T-helper 1 cell (primary cell): ENCODE measurements at places on chromosomes 12 and 14.

DNA sequence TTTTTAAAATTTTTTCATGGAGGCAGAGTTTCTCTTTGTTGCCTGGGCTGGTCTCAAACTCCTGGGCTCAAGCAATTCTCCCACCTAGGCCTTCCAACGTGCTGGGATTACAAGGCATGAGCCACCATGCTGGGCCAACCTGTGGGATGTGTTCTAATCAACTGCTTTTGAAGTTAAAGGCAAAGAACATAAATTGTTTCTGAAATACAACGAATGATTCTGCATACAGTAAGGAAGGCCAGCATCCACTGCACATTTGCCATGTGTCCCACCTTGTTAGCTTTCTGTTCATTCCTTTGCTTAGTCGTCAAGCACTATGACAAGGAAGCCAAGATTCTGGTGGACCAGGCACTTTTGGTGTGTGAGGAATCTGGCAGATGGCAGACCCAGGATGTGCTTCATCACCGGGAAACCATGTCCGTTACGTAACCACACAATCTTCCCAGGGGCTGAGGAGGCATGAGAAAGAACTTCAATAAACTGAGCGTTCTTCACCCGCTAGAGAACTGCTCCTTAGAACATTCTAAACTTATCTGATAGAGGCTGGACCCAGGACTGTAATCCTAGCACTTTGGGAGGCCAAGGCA lies 24.5 kb downstream of the MOK start:
- DNase-seq = no peak

- no peak for DNase-seq
Observed at GRCh38 chr12:29970501-29970900, 186.8 kb upstream of the TMTC1 start.

DNA sequence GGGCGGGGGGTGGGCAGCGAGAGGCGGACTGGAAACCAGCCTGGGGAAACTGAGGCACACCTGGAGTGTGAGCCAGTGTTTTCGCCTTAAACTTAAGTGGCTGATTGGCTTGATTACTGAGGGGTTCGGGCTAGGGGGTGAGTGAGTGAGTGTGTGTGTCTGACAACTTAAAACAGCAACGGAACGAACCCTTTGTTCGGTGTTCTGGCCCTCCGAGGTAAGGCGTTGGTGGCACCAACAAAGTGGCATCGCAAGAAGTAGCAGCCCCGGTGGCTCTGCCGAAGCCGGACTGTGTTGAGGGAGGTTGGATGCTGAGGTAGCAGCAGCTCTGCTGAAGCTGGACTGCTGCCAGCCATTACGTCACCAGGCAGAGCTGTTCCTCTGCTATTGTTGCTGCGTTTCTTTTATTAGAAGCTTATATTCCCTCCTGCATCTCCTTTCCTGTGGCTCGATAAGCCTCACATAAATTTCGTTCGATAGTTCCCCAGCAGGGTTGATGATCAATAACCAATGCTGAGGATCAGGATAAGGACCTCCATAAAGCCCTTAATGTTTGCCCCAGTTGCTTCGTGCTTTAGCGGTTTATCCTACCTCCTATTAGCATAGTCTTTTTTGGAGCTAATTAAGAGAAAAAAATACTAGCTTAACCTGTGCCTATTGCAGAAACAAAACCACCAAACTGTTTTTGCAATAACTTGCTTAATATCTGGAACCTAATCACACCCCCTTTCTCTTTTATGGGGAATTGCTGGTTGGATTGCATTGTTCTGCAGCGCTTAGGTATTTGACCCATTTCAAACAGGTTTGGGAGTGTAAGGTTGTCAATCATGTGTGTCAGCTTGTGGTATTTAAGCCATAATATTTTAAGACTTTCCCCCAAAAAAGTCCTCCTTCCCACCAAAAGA lies 1.3 kb downstream of the GPR137C start:
- DNase-seq = peak; percentile 67

- DNase-seq = no peak
Observed at GRCh38 chr12:11877869-11878780, 192.6 kb upstream of the BCL2L14 start.

DNA sequence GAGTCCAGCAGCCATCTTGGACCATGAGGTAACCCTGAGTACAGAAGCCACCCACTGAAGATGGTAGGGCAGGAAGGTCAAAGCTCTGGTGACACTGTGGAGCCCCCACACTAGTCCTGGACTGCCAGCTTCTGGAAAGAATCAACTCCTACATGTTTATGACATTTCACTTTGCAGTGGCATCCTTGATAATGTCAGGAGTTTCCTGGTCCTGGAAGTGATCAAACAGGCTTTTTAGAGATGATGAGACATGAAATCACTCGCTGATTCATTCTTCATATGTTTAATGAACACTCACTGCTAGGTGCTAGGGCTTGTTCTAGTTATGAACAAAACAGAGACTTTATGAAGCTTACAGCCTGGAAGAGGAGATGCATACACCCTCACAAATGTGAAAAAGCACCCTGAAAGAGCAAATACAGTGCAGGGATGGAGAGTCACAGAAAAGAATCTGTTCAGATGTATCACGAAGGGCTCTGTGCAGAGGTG lies 15.8 kb upstream of the HNF1A start:
- no peak for DNase-seq

GRCh38 chr12:15757553-15758255 lies 31.5 kb downstream of the EPS8 start:
- no peak for DNase-seq

- no peak for DNase-seq
Observed at GRCh38 chr14:40371011-40371410, 938.8 kb upstream of the FBXO33 start.

- peak; percentile 3 for DNase-seq
Observed at GRCh38 chr12:54701940-54702592, 53.9 kb upstream of the DCD start.

DNA sequence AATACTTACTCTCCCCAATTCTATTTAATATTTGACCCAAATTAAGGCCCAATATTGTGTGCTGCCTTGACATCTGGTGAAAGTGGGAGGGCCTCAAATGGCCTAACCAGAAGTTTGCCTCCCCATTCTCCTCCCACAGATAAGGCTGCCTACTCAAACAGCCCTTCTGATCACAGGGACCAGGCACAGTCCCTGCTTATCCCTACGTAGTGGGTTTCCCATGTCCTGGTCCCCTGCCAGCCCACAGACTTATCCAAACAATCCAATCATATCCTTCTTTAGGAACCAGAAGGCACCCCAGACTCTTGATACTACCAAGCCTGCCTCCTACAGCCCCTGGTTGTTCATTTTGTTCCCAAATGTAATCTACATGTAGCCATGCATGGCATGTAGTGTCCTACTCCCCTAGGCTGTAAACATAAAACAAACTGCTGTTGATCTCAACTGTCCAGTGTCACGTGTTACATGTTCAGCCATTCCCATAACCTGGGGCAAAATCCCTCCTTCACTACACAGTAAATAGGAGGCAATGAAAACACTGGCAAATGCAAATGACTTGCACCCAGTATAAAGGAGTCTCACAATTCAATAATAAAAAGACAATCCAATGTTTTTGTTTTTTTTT lies 49.3 kb downstream of the EEA1 start:
- DNase-seq = no peak

DNA sequence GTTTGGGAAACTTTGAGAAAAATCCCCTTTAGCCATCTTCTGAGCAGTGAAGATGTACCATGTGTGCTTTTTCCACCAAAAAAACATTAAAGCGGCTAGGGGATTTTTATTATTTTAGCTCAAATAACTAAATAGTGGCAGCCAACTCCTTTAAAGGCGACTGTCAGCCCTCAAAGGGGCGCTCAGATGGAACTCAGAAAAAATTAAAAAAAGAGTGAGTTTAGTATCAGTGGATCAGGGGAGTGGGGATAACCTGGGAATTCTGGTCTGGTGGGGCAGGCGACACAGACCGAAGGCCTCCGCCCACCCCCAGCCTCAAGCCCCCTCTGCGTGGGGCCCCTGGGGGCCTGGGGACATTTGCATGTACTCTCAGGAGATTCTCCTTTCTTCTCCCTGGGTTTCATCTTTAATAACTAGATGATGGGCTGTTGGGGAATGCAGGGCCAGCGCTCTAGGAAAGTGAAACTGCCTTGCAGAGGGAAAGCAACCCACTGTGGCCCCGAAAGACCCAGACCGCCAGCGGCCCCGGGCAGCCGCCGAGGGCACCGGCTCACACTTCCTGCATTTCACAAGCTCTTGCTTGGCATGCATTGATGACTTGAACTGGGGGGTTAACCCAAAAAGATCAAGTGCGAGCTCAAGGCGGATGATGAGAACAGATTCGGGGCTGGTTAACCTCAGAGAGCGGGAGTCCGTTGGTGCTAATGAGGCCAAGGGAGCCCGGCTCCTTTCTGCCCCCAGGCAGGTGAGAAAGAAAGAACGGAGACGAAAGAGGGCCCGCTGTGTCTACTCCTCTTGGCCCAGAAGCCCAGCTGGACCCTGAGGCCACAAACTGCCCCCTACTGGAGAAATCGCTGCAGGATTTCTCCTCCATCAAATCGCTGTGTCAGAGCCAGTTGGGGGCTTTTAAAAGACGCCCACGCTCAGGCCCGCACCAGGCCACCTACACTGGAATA lies 7.3 kb upstream of the BATF start:
- DNase-seq = peak; percentile 34

GRCh38 chr14:91751719-91752118 lies 19.8 kb upstream of the CATSPERB start:
- no peak for DNase-seq

- no peak for DNase-seq
Observed at GRCh38 chr14:75609606-75610475, 31.4 kb downstream of the FLVCR2 start.

DNA sequence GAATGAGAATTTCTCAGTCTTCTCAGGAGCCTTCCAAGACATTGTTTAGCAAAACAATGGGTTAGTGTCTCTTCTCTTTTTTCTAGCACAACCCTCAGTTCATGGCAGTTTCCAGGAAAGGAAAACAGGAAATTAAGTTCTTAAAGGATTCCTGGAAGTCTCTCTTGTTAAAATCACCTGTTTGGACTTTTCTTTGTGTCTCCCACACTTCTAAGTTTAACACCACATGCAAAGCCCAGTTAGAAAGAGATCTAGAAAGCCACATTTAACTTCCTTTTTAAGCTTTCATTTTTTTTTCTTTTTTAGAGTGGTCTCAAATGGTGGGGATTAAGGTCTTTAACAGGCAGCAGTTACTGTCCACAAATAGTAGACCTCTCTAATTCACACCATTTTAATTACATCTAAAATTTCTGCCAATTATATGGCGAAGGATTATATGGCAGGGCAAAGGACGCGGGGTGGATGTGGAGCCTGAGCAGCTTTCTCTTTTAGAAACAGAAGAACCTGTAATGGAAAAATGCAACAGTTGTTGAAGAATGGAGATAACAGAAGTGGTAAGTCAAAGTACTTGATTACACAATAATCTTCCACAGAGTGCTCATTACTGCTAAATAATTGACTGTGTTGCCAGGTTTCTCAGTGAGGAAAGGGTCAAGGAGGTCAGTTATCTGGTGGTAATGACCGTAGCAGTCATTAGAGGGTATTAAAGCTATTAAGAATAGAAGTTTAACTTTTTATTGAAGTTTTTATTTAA lies 298.6 kb downstream of the AKAP6 start:
- DNase-seq = no peak

DNA sequence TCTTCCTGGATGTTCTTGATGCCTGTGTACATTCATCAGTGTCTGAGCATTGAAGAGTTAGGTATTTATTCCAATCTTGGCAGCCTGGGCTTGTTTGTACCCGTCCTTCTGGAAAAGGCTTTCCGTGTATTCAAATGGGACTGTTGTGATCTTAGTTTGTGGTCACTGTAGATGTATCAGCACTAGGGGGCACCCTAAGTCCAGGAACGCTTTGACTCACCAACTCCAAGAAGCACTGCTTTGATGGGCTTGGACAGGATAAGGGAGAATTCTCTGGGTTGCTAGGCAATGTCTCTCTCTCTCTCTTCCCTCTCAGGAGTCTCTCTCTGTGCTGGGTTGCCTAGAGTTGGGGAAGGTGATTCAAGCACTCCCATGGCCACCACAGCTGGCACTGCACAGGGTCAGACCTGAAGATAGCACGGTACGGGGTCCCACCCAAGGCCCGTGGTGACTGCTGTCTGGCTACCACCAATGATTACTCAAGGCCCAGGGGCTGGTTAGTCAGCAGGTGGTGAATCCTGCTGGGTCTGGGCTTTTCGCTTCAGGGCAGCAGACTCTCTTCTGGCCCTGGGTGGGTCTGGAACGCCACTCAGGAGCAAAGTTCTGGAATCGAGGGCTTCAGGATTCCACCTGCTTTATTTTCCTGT lies 211.1 kb upstream of the RGS6 start:
- no peak for DNase-seq

- DNase-seq = no peak
Observed at GRCh38 chr14:75972801-75973421, 8.9 kb downstream of the TGFB3 start.

GRCh38 chr14:97978341-97978740 lies 1181.2 kb downstream of the VRK1 start:
- peak; percentile 67 for DNase-seq

- no peak for DNase-seq
Observed at GRCh38 chr12:53749986-53750811, 1.6 kb downstream of the CISTR start.

DNA sequence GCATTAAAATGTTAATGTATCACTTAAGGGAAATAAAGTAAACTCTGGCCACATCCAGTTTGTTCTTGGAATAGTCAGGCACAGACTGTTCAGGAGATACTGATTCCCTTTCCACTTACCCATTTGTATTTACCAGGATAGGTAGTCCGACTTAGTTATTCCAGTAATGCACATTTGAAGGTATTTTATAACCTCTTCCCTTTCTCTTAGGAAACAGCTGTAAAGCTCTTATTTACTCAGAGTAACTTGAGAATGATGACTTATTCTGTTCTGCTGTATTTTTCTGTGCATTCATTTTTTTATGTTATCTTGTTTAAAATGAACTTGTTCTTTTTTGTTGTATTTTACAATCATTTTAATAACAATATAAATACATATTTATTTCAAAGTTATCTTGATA lies 78.0 kb downstream of the METTL25 start:
- no peak for DNase-seq

DNA sequence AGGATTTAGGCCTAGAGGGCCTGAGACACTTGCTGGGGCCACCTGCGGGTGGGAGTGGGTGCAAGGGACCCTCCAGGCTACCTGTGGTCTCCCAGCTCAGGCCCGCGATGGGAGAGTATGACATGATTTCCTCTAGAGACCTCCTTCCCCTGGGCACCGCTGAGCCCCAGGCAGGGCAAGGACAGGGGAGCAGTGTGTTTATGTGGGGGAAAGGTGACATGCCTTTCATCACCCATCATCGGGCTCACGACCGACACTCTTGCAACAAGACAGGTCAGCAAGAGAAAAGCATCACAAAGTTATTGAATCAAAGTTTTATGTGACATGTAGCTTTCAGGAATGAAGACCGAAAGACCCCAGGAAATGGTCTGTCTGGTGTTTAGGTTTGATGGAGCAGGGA lies 19.9 kb downstream of the SH2B3 start:
- DNase-seq = no peak

DNA sequence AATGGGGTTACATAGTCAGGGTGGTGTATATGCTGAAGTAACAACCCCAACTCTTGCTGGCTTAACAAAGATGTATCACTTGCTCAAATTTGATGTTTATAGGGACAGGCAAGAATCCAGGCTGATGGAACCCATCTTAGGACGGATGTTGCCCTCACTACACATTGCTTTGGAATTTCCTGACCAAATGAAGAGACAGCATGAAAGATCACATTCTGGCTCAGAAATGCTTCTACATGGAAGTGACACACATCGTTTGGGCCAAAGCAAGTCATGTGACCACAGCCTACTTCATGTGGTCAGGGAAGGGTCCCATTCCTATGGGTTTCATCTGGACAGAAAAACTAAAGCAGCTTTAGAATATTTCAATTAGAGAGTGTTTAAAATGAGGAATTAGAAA lies 345.8 kb downstream of the TMEM132D start:
- no peak for DNase-seq
